Stimulated activated CD4-positive, alpha-beta T cell treated with anti-CD3 and anti-CD28 coated beads, TNF-alpha, amount 100 ng/mL, for 4 hours (primary cell): ENCODE measurements at places on chromosomes 16 and 17.

DNA sequence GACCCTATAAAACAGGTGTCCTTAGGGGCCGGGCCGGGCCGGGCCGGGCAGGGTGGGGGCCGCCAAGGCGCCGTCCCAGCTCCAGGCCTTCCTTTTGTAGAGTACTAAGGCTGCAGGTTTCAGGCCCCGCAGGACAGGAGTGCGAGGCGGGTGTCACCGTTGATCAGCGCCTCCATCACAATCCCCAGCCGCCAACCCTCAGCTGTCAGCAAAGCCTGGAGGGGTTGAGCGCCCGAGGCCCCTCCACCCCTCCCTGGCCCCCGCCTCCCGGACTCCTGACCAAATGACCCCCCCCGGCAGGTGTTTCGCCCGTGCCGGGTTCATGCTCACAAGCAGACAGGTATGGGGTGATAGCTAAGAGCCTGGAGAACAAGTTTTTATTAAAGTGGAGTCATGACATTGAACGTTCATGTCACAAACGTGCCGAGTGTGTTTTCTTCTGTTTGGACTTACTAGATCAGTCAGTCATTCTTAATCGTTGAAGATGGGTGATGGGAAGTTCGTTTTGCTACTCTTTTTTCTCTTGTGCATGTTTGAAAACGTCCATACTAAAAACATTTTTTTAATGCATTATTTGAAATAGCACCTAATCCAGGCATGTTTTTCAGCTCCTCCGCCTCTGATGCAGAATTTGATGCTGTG, 534 bp downstream of the ARL2BP start:
- no peak for DNase-seq

- no peak for DNase-seq
Measured at GRCh38 chr17:75237100-75238014, 24.0 kb downstream of the GGA3 start.

DNA sequence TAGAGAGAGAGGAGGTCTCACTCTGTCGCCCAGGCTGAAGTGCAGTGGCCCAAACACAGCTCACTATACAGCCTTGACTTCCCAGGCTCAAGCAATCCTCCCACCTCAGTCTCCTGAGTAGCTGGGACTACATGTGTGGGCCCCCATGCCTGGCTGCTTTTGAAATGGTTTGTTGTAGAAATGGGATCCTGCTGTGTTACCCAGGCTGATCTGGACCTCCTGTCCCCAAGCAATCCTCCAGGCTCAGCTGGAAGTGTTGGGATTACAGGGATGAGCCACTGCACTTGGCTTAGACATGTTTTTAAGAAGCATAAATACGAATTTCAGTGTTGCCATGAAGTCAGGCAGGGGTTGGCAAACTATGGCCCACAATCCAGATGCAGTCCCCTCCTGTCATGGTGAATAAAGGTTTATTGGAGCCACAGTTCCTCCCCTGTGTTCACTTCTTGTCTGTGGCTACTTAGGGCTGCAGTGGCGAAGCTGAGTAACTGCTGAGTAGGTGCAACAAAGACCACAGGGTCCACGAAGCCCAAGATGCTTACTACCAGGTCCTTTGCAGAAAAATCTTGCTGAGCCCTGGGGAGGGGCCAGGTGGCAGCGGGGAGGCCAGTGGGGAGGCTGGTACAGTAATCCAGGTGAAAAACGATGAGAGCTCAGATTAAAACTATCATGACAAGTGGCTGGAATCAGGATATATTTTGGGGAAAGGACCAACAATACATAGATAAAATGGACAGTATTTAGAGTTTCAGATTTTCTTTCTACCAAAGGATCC, 35.2 kb downstream of the TNFRSF13B start:
- DNase-seq: no peak

DNA sequence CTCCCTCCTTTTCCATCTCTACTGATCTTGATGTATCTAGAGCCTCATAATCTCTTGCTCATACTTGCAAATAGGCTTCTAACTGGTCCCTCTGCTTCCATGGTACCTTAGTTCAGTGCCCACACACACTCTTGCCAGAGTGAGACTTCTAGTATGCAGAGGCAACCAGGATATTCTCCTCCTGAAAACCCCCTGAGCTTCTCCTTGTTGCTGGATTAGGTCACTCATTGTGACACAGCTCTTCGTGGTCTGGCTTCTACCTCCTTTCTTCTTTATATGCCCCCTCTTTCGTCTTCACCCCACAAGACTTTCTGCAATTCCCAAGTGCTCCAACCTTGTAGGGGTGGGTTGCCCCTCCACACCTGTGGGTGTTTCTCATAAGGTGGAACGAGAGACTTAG, 2.5 kb upstream of the FAM20A start:
- DNase-seq: no peak

DNA sequence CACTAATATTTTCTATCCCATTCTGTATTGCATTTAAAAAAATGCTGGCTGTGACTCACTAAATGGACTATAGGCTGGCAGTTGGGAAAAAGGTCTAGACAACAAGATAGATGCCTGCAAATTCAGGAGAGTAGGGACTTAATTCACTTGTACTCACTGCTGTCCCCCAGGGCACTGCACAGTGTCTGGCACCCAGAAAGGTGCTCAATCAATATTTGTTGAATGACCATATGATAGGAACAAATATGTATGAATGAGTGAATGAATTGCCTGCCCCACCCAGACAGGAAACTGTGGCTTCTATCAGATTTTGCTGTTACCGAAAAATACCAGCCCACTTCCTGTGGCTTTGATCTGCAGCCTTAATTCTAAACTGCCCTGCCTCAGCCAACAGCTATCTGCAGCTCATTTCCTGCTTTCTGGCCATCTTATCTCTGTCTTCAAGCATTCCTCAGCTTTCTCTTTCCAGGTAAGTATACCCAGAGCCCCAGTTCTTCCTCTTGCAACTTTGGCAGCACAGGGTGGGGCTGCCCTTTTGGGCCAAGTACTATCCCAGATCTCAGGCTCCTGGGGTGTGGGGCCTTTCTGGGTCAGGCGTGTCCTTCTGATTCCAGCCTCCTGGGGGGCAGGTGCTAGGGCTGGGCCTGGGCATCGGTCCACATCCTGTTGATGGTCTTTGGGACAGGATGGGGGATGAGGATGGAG, 15.3 kb upstream of the TNS4 start:
- no peak for DNase-seq

DNA sequence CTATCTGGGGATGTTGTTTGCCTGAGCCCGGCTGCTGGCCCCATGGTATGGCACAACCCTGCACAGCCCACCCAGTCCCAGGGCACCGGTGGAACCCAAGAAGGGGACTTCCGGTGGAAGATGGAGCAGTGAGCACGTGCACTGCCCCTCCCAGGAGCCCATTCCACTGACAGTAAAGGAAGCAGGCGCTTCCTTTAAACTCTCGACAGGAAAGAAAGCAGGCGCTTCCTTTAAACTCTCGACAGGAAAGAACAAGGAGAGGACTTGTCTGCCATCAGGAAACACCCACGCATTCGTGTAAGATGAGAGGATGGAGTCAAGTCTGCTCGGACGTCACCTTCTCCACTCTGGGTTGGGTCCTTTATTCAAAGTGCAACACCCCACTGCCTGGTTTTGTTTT, 53.7 kb downstream of the IL21R start:
- DNase-seq: no peak

- DNase-seq: no peak
Measured at GRCh38 chr16:89142474-89143195, 28.9 kb upstream of the CDH15 start.
